ENCODE measurements at places on chromosomes 3 and 15.
A peak's percentile ranks its signal among the peaks of the same experiment; 100 is the strongest.

GRCh38 chr3:113514265-113514769 is 639 bp downstream of the SPICE1 start:
- no peak for DNase-seq

DNA sequence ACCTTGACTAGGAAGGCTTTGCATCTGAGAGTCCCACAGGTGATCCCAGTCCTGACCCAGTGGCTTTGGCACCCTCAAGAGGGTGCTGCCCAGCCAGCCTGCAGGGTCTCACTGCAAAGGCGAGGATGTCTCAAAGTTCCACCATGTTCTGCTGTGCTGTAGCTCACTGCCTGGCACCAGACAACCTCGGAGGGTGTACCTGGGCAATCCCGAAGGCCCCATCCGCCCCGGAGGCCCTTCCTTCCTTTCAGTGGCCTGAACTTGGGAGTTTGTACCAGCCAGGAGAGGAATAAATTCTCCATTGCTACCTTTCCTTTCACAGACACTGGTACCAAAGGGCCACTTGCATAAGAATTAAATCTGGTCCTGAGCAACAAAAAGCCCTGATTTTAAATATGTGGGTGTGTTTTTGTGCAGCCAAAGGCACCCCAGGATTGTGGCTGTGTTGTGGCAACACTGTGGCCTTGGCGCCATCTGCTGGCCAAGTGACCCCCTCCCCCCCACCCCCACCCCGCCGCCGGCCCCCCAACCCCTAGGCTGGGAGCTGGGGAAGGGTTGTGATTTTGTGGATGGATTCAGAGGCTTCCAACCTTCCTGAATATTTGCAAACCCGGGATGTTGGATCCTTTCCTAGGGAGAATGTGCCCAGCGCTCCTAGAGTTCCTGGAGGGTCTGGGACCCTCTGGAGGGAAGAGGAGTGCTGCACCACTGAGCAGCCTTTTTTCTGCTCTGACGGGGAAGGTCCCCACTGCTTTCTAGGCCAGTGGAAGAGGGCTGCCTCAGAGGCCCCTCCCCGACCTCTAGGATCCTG is 9.7 kb upstream of the PTPN23 start:
- peak; percentile 34 for DNase-seq

DNA sequence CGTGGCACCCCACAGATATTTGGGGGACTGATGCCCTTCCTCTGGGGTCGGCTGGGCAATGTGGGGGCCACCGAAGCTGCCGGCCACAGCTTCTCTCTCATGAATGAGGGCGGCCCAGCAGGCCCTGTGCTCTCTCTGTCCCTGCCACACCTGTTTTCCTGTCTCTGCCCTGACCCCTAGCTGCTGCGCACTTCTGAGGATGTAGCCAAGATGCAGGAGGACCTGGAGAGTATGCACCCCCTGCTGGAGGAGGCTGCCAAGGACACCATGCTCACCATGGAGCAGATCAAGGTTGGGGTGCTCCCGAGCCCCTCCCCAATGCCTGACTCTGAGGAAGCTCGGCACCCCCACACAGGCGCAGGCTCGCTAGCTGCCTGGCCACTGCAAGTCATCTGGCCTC is 59.7 kb downstream of the SEMA3G start:
- DNase-seq = no peak

- DNase-seq = no peak
Observed at GRCh38 chr3:130442284-130442683, 74.7 kb upstream of the COL6A6 start.

DNA sequence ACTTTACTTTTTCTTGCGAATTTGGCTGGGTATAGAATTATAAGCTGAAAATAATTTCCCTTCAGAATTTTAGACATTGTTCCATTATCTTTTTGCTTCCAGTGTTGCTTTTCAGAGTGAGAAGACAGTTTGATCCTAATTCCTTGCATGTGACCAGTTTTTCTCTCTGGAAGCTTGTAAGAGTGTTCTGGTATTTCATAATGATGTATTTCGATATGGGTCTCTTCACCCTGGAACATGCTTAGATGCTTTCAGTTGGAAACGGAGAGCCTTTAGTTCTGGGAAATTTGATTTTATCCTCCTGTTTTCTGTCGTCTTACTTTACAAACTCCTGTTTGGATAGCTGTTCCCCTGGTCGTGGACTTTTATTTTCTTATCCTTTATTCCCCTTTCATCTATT is 13.9 kb downstream of the ALPK3 start:
- no peak for DNase-seq

- no peak for DNase-seq
Observed at GRCh38 chr3:110966966-110967663, 104.5 kb upstream of the NECTIN3 start.

GRCh38 chr3:141385406-141386125 is 17.3 kb downstream of the ZBTB38 start:
- DNase-seq = no peak

GRCh38 chr3:171974986-171975837 is 64.2 kb upstream of the FNDC3B start:
- no peak for DNase-seq

DNA sequence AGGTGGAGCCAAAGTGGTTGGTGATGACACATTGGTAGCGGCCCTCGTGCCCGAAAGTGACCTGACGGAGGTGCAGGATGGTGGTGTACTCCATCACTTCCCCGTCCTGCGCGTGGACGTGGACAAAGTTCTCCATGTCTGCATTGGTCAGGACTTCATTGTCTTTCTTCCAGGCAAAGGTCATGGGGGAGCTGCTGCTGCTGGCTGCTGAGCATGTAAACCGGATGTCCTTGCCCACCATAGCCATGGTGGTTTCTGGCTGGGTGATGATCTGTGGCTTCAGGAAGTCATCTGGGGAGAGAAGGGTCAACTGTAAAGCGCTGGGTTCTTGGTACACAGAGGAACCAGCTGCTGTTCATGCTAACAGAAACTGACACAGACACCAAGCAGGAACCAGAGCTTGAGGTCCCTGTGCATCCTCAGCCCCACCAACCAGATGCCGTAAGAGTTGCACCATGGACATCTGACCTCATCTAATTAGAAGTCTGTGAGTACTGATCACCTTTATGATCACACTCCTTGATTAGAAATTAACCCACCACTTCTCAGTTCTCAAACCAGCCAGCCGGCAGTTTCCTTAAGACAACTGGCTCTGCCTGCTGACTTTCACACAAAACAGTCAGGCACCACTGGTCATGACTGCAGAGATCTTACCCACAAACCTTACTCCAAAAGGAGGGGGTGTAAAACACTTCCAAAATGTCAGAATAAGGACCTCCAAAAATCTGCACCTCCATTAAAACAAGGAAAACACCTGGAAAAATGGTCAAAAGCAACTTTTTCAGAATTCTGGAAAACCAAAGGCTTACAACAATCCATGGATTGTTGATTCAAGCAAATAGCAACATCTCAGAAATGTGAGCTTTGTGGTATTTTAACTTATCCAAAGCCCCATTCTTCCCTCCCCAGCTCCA is 114.6 kb downstream of the LRIG1 start:
- no peak for DNase-seq

DNA sequence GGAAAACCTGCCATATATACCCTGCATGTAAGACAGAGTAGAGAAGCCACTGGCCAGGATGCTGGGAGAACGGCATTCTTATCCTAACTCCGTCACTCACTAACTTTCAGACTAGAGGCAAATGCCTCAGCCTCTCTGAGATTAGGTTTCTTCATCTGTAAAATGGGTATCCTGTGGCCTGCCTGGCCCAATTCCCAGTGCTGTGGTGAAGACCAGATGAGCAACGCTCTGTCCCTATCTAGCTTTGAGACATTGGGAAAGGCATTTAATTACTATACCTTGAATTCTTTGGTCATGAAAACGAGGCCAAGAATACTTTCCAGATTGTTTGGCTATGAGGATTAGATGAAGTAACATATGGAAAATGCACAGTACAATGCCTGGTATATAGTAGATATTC is 35.9 kb downstream of the CEMIP start:
- DNase-seq = no peak

DNA sequence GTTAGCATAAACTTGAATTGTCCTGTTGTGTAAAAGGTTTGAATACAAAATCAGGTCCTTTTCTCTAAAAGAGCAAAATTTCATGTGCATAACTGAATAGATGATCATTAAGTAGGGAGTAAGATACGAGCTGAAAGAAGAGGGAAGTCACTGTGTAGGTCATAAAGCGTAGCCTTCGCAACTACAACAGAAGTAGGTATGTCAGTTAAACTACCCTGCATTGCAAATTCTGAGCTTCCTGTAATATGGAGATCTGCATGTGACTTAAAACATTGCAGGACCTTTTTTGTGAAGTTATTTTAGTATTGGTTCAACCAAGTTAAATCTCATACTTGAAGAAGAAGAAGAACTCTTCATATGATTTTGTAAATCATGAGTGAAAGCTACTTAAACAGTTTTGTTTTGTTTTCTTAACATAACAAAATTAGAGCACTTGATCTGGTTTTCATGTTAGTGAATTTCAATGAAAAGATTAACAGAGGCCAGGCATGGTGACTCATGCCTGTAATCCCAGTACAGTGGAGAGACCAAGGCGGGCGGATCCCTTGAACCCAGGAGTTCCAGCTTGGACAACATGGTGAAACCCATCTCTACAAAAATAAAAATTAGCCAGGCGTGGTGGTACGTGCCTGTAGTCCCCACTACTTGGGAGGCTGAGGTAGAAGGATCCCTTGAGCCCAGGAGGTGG is 26.4 kb downstream of the ARMC8 start:
- DNase-seq = no peak

- no peak for DNase-seq
Observed at GRCh38 chr15:75054172-75054897, 30.9 kb downstream of the PPCDC start.

DNA sequence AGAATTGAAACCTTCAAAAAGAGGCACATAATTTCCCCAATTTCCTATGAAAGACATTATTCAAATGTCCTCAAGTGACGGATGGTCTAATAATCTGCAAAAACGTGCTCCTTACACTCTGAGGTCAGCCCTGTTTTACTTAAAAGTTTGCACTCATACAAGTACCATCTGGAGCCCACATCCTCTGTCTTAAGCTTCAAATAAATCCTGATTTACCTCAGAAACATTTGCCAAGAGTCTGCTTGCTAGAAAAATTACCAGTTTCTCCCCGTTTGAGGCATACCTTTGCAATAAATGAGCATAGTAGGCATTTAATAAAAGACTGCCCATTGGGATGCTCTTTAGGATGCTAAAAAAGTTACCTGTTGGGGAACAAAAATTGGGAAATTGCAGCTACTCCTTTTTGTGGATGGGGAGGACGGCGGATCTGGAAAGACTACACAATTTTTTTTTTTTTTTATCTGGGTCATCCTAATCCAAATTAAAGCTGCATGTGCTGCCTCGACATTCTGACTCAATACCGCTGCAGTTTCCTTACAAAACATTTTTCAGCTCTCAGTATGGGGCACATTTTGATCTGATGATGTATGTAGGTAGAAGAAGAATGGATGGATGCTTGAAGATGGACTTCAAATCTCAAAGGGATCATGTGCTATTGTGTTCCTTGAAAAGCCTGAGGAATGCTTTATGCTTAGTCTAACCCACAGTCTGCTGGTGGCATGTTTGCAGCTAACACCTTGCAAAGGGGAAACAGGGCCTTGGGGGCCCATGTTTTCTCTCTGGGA is 233.7 kb upstream of the ADAMTS9 start:
- DNase-seq = no peak

- peak; percentile 48 for DNase-seq
Observed at GRCh38 chr15:64905119-64905831, 6.4 kb upstream of the ANKDD1A start.

GRCh38 chr3:56094170-56094569 is 374.1 kb downstream of the ERC2 start:
- DNase-seq = no peak

DNA sequence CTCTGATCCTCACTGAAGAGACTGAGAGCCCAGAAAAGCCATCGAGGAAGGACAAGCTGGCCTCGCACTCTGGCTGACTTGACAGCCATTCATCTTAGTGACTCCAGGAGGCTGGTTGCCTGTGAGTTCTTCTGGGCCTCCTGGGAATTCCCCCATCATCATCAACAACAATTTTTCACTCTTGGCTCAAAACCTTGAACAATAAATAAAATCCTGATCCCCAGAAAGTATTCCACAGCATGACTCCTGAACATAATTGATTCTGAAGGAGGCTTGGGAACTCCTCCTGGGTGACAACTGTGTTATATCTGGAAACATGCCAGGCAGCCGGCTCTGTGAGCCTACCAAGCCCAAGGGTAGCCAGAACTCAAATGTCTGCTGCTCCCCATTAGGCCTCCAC is 188.6 kb downstream of the SHQ1 start:
- DNase-seq = no peak

DNA sequence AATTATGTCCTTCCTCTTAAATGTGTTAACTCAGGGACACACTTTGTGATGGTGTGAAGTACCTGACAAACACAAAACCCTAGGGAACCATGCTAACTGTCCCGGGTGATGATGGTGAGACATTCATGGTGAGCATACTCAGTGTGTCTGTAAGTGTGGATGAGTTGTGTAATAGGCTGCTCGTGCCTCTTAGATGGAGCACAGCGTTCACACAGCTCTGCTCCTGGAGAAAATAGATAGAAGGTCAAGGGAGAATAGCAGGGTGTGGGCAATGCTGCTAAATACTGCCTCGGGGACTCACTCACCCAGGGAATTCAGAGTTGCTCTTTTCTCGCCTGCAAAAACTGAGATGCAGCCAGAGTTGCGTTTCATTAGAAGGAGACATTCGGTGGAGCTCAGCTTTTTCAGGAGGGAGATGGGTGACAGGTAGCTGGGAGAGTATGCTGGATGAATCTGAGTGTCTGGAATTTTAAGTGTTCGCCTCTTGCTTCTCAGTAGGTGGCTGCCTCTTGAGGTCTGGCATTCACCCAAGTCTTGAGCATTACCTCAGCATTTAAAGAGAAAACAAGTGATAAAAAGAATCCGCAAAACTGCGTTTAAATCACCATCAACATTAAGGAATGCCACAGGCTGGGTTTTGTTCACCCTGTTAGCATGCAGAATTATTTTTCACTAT is 813.2 kb downstream of the AGBL1 start:
- no peak for DNase-seq

GRCh38 chr3:117192888-117193287 is 483.3 kb downstream of the TUSC7 start:
- no peak for DNase-seq

GRCh38 chr15:71337197-71337845 is 222.1 kb downstream of the THSD4 start:
- peak; percentile 95 for DNase-seq

DNA sequence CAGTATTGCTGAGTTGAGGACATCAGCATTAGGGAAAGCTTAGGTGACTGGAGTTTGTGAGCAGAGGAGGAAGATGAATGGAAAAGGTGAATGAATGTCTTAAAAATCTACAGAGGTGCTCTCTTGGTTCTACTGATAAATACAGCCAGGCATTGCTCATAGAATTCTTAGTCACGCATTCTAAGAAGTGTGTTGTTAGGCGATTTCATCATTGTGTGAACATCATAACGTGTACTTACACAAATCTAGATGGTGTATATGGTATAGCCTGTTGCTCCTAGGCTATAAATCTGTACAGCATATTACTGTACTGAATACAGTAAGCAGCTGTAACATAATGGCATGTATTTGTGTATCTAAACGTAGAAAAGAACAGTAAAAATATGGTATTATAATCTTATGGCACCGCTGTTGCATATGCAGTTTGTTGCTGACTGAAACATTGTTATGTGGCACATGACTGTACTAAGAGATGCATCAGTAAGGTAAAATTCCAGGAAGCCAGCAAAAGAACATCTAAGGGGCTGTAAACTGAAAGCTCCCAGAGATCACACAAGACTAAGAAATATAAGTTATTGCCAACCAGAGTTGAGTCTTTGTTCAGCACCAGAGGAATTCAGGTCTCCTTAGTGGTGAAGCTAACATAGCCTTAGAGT is 42.9 kb upstream of the ASB14 start:
- DNase-seq = no peak

GRCh38 chr3:124999317-124999716 is 56.5 kb downstream of the HEG1 start:
- no peak for DNase-seq

GRCh38 chr15:36818260-36818659 is 238.8 kb downstream of the CDIN1 start:
- no peak for DNase-seq

Data from RWPE1 (cell line).